ENCODE measurements at places on chromosomes 7 and 10.

DNA sequence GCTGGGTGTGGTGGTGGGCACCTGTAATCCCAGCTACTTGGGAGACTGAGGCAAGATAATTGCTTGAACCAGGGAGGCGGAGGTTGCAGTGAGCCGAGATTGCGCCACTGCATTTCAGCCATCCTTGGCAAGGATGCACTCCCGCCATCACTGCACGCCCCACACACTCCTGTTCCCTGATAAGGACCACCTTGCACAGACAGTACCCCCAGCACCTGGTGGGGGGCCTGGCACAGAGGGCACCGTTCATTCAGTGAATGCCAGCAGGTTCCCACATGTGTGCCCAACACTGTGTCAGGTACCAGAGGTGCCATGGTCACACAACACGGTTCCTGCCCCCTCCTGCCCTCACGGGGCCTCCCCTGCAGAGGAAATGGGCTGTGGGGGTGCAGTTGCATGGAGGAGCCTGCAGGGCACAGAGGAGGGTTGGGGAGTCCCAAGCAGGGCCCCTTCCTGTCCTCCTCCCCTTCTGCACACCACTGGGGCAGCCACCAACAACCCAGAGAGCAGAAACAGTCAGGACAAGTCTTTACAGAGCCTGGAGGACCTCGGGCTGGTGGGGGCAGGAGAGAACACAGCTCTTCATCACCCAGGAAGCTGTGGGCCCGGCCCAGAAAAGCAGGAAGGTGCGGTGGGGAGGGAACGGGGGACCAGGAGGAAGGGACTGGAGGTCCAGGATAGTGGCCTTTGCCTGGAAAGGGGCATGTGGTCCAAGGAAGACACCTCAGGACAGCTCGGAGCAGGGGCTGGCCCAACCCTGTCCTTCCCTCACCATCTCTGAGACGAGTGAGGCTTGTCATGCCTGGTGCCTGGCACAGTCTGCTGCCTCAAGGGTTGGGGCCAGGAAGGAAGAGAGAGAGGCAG lies 7.1 kb downstream of the CRYGN start:
- DNase-seq, result no peak

DNA sequence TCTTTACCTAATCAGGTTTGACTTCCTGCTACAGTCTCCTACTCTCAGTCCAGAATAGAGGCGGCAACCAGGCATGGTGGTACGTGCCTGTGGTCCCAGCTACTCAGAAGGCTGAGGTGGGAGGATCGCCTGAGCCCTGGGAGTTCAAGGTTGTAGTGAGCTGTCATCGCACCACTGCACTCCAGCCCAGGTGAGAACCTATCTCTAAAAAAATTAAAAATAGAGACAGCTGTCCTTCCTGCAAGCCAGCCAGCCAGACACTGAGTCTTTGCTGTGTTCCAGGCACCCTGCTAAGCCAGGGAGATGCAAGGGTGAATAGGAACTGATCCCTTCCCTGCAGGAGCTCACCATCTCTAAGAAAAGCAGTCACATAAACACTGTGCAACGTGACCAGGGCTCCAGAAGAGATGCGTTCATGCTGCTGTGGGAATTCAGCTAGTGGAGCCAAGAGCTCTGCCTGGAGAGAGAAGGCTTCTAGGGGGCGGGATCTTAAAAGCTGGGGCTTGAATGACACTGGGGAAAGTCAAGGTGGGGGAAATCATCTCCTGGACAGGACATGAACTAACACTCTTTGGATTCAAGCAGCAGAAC lies 22.1 kb upstream of the SLIT1 start:
- no peak for DNase-seq

DNA sequence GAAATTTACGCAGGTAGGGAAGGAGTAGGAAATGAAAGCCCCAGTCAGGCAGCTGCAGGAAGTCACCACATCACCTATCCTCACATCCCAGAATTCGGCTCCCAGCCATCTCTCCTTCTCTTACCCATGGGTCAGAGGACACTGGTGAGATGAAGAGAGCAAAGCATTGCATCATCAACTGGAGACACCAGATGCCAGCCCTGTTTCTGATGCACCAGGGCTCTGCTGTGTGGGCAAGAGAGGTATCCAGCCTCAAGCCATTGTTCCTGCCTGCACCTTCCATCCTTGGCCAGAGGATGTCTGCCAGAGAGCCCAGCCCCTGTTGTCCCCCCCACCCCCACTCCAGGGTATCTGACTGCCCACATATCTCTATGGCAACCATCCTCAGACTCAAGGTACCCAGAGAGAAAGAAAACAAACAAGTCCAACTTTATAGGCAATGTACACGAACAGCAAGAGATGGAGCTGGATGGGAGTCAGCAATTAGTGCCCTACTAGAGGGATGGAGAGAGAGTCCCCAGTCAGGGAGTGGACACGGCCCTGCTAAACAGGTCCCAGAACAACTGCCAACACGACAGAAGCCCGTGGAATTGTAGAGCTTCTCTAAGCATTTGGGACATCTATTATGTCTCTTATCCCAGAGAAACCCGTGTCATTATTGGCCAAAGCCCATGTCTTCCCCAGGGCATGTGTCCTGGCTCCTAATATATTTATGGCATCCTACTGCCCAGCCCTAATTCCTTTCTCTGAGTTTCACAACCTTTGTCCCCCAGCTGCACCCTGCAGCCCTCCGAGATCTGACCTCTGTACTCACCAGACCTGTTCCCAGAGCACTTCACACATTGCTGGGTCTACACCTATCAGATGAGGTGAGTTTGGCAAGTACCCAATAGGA lies 2.8 kb downstream of the CAMK2G start:
- no peak for DNase-seq

- peak; percentile 15 for DNase-seq
Observed at GRCh38 chr7:155667241-155667829, 22.9 kb downstream of the RBM33 start.

GRCh38 chr7:128961030-128961659 lies 23.4 kb downstream of the IRF5 start:
- no peak for DNase-seq

GRCh38 chr10:123639131-123639530 lies 27.0 kb upstream of the GPR26 start:
- no peak for DNase-seq

GRCh38 chr10:17649836-17650235 lies 5.9 kb downstream of the STAM start:
- peak; percentile 9 for DNase-seq

GRCh38 chr7:69342154-69342884 lies 256.0 kb upstream of the AUTS2 start:
- DNase-seq, result peak; percentile 65

DNA sequence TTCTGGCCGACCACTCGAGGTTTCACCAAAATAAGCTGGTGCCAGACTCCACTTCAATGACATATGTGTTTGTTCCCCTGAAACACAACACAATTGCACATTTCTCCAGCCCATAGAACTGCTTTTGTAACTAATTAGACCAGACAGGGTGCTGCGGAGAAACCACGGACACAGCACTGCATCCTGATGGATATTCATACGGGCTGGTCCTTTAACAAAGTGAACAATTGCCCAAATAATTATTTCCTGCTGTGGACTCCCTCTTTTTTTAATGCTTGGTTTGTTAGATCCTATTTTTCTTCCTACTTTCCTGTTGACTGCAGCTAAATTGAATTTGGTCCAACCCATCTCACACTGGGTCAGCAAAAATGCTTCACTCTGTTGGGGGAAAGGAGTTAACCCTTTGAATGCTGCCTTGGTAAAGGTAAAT lies 198.6 kb upstream of the BMPER start:
- DNase-seq, result no peak

GRCh38 chr10:124591123-124591495 lies 129.5 kb downstream of the LHPP start:
- no peak for DNase-seq

DNA sequence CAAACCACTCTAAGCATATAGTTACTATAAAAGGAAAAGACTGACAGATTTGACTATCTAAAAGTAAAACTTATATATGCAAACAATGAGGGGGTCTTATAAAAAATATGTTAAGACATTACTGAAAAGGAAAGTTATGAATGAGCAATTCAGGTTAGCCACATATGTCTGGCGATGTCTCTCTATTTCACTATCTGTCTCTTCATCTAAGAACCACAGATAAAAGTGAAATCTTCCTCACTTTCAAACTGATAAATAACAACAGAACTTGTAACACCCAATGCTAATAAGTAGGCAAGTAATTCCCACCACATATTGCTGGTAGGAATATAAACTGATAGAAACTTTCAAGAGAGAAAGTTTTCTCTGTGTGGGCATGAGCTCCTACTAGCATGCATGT lies 138.2 kb downstream of the CHCHD3 start:
- no peak for DNase-seq

DNA sequence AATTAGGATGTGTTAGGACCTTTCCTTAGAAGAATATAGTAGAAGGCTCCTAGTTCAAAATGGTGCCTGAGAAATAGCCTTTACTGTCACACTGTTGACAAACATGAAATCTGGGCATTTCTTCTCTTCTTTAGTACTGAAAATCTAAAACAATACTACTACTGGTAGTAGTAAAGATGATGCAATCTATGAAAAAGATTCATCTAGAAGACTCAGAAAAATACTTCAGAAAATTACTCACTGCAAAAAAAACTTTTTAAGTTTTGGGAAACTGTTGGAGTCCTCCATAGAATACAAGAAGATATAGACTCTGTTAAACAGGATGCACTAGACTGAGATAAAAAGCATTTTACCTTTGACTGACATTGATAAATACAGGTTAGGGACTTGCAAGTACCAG lies 67.1 kb downstream of the NRF1 start:
- no peak for DNase-seq

DNA sequence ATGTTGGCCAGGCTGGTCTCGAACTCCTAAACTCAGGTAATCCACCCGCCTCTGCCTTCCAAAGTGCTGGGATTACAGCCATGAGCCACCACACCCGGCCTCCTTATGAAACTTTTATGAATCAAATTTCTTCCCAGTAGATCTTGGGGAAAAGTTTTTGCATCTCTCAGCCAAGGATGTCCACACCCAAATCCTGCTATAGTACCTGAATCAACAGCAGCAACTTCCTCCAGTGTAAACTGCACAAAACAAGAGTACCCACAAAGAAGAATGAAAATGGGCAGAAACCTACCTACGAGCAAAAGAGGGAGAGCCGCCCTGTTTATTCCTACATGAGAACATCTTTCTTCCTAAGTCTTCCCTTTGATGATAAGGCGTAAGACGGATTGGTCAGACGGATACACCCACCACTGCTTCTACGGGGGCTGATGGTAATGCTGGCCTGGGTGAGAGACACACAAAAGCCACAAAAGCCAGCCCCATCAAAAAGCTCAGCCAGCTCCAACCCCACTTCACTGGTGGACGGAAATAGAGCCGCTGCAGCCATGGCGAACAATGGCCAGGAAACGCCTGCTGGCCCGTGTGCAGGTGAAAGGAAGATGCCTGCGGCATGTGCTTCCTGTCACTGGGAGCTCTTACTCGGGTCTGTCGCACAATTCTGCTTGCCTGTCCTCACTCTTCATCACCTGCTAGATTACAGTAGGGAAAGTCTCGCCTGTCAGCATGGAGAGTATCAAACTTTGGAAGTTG lies 10.4 kb downstream of the JCAD start:
- no peak for DNase-seq

DNA sequence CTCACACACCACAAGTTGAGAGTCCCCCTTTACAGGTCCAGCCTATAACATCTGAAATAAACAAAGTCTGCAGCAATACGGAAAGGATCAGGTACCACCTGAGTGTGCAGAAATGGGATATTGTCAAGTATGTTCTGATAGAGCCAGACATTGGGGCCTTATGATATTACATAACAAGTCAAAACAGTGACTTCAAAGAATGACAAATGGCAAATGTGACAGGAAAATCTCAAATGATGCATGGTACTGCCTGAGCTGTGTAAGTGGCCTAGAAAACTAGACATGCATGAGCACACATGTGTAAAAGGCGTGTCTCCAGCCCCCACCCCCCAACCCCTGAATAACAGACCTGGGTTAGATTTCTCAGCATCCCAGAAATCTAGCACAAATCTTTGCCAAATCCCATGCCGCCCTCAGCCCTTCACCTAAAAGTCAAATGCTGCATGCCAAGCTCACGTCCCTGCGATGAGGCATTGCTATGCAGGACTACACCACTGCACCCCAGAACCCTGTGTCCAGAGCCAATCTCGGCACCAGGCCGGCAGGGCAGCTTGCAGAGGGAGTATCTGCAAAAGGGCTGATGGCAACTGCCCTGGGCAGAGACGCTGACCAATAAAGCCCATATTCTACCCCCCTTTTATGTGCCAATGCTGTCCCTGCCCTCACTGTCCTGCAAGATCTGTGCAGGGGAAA lies 58.8 kb downstream of the PRKAG2 start:
- no peak for DNase-seq

DNA sequence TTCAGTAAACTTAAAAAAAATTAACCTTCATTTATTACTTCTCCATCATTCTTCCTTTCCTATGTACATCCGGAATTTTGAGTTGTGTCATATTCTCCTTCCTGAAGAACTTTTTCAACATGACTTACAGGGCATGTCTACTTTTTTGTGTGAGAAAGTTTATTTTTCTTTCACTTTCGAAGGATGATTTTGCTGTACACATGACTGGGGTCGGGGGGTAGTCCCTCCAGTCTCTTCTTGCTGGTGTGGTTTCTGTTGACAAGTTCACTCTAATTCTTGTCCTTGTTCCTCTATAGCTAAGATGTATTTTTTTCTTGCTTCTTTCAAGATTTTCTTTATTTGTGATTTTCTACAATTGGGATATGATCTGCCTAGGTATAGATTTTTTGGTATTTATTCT lies 55.8 kb downstream of the INPP5A start:
- DNase-seq, result no peak

DNA sequence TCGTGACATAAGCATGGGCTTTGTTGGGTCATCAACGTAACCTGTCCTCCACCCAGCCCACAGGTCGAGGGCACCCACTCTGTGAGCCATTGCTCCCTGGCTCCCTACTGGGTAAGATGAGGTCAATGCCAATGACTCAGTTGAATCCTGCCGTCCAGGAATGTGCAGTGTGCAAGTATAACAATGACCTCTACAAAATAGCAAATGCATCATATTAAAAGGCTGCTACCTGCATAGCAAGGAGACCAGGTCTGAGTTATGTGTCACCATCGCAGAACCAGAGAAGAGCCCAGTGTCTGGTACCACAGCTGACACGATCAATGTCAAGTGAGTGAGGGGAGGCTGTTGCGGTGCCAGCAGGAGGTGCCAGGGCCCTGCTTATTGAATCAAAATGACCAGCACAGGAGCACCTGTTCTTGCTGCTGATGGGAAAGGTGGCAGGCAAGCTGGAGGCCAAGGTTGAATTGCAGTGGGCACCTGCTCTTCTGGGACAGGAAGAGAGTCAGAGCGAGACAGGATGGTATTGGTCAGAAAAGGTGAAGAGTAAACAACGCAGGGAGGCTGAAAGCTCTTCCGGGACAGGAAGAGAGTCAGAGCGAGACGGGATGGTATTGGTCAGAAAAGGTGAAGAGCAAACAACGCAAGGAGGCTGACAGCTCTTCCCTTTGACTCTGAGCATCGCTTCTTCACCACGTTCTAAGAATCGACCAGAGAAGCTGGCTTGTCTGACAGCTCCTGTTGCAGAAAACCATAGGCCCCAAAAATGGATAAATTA lies 108.7 kb upstream of the ADAM12 start:
- DNase-seq, result no peak

DNA sequence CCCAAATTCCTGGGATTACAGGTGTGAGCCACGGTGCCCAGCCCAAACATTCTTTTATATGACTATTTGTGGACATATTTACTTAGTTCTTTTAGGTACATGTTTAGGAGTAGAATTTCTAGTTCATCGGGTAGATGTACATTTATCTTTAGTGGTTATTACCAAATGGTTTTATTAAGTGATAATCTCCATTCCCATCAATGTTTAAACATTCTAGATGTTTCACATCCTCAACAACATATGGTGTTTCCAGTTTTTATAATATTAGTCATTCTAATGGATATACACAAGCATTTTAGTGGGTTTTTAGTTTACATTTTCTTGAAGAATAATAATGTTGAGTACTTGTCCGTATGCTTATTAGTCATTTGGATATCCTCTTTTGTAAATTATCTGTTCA lies 131.7 kb downstream of the RTKN2 start:
- DNase-seq, result peak; percentile 13
